H9 (cell line): ENCODE measurements at places on chromosomes 13 and 19. TPM values are rescaled to one million over a fixed set of nuclear protein-coding genes. Genes with fewer than 3 reads are reported as not detected.

The ZNF682 gene
- 23.0 and 24.9 TPM in 2 replicates for total RNA-seq

The IFNL4 gene
- not detected in 2 replicates for total RNA-seq

DNA sequence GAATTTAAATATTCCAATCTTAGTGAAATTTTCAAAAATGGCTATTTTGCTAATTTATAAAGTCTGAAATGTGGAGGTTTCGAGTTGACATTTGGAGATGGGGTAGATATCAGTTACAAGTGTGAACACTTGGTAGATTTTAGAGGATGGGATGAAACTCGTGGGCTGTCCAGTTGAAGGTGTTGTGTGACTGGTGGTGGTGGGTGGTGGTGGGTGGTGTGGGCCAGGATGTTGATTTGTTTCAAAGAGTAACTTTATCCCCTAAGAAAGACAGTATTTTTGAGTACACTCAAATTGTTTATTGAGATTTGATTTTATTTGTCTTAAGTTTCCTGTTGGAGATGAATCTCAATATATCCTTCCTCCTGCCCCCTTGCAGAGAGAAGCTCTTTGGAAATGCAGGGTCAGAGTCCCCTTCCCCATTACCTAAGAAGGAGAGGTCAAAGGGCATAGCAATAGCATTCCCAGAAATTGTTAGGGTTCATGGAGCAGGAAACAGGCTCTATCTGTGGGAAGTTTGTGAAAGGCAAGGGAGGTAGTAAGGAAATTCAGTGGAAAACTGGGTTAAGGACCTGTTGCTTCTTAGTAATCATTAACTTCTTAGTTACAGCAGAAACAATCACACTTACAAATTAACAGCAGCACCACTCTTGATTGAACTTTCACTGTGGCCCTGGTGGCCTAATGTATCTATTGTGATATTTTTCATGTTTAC is 133.6 kb upstream of the RNF113B start:
- DNase-seq, result no peak

- no peak for DNase-seq
Measured at GRCh38 chr13:71661921-71662320, 205.1 kb downstream of the DACH1 start.

GRCh38 chr19:42422092-42422900 is 4.9 kb downstream of the LIPE start:
- no peak for DNase-seq

GRCh38 chr19:34851277-34851804 is 75.4 kb upstream of the ZNF30 start:
- peak; percentile 67 for DNase-seq

The ALOX5AP gene
- total RNA-seq, result not detected in 2 replicates

GRCh38 chr13:41502031-41502430 is 44.7 kb downstream of the RGCC start:
- no peak for DNase-seq

DNA sequence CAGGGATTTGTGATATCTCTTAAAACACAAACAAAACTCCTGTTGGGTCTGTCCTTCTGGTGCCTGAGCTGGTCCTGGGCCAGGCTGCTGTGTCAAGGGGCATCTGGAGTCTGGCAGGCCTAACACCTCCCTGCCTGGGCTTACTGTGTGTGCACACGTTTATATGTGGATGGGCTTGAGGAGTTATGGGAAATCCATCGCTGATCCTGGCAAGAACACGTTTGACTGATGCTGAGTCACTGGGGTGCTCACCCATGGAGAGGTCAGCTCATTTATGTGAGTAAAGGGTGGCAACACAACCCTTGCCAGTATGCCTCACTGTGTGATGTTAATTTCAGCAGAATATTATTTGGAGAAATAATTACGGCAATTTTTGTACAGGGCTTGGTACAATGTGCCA is 44.5 kb upstream of the PCDH8 start:
- DNase-seq, result no peak
